Glomerular endothelial cell (primary cell): ENCODE measurements at places on chromosomes 4 and X. TPM values are rescaled to one million over a fixed set of nuclear protein-coding genes. Genes with fewer than 3 reads are reported as not detected.

DNA sequence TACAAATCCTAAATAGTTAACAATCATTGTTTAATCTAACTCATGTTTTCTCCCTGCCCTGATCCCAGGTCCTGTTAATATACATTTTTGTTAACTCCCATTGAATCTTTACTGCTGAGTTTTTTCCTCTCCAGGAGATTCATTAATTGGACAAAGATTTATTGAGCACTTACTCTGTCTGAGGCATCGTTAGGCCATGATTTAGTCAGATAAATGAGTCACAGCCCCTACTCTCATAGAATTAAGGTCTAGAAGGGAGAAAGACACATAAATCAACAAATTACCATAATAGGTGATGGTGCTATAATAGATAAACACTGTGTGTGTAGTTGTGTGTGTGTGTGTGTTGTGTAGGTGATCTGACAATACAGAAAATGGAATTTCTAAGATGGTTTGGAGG lies 112.5 kb downstream of the MAPK10 start:
- DNase-seq = no peak

- DNase-seq = no peak
These were observed 11.4 kb downstream of the PDLIM3 start for GRCh38 chr4:185523862-185524261.

- DNase-seq = no peak
These were observed 12.7 kb downstream of the TSR2 start for GRCh38 chrX:54452920-54453319.

- no peak for DNase-seq
These were observed 76.1 kb downstream of the MANBA start for GRCh38 chr4:102684610-102685052.

GRCh38 chr4:144903953-144904711 lies 193.9 kb downstream of the ANAPC10 start:
- no peak for DNase-seq

TEX13D gene
- total RNA-seq = not detected in 2 replicates

CT45A10 gene
- not detected in 2 replicates for total RNA-seq
